ENCODE measurements at places on chromosomes 2 and 18.

GRCh38 chr2:47237375-47238334, 82.5 kb upstream of the STPG4 start:
- no peak for DNase-seq

- DNase-seq = no peak
These were observed 18.7 kb upstream of the SCYGR1 start for GRCh38 chr2:227406177-227407031.

GRCh38 chr2:185793532-185794345, 55.1 kb downstream of the FSIP2 start:
- no peak for DNase-seq

- DNase-seq = no peak
These were observed 189.9 kb upstream of the PIEZO2 start for GRCh38 chr18:11339188-11339775.

DNA sequence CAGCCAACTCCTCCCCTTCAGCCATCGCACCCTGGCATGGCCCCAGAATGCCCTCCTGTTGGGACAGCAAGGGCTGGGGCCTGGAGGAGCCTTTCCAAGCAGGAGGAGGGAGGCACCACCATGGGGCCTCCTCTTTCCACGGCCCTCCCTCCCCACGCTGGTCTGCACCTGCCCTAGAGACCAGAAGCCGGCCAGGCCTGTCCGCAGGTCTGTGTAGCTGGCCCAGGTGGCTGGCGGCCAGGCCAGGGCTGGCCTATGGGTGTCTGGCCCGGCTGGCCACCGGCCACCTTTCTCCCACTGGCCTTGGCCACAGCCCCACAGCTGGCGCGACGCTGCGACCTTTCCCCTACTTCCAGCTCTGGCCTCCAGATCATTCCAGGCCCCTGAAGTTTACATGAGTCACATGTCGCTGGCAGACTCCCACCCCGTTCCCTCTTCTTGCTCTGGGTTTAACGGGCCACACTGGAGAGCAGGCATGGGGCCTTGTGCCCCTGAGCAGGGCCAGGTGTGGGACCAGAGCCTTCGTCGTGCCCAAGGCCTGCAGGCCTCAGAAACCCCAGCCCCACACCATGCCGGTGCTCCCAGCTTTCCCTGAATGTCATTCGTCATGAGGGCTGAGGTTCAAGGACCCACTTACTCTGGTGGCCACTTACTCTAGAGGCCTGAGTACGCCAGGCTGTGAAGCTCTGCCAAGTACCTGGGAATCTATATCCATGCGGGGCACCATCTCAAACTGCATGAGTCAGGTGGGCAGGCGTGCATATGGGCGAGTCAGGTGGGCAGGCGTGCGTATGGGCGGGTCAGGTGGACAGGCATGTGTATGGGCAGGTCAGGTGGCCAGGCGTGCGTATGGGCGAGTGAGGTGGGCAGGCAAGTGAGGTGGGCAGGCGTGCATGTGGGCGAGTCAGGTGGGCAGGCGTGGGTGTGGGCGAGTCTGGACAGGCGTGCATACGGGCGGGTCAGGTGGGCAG, 33.3 kb upstream of the KLF11 start:
- no peak for DNase-seq

DNA sequence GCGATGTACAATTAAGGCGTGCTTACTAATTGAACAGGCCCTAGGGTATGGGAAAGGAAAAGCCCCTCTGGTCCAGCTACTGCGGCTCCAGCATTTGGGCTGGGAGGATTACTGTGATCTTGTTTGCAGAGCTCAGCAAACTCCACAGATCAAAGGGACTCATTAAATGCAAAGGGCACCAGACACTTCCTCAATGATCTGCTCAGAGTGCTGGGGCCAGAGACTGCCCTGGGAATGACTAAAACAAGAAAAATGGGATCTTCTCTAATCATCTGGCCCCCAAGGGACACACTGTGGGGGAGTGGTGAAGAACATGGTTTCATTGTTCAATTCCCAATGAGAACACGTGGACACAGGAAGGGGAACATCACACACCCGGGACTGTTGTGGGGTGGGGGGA, 85.0 kb downstream of the MARCHF4 start:
- no peak for DNase-seq

- no peak for DNase-seq
These were observed 51.4 kb upstream of the TMEM87B start for GRCh38 chr2:112003576-112004252.

DNA sequence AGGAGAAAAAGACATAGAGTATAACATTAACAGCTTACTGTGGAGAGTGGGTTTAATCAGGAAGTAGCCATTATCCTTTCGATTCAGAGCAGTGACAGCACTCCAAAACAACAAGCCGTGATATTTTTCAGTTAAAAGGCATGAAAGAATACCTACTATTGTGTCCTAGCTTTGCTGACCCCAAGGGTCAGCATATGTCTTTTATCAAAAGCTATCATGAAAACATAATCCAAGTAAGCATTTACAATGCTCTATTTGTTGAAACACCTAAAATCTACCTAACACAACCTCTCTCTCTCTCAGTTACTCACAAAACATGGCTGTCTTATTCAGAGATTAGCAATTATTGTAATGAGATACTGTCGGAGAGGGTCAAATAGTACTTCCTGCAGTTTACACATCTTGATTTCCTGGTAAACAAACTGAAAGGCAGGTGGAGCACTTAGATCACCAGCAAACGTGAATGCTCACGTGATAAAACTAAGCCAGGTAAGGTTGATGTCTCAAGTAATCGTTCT, 100.0 kb downstream of the BAZ2B start:
- no peak for DNase-seq

- DNase-seq = no peak
These were observed 2.3 kb downstream of the PER2 start for GRCh38 chr2:238286095-238286494.

DNA sequence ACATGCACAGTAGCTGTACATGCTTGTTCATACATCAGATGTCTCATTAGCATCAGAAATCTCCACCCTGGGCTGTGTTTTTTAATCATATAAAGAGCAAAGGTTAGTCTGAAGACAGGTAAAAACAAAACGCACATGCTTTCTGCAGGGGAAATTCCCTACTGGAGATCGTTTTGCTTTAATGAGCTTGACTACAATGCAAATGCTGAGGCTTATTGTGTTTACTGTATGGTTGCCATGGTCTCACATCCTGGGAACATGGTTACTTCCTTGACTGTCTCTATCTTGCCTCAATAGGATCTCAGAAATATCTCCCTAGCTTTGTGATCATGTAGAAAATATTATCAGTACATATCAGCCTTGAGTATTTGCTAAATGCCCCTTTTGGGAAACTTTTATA, 336.5 kb upstream of the TFPI start:
- DNase-seq = no peak

DNA sequence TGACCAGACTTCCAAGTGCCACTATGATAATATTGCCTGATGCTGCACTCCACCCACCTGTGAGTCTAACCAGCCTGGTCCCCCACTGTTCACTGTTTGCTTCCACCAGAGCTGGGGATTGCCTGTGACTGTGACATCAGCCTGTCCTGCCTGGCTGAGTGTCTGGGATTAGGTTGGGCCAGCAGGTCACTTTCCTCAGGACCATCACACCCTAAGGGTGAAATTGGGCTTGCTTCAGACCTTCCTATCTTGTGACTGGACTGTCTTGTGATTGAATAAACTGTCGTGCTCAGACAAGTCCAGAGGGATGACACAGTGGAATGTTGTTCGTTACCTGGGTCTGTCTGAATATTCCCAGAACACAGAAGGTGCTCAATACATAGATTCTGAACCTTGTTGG, 87.4 kb upstream of the HK2 start:
- no peak for DNase-seq

DNA sequence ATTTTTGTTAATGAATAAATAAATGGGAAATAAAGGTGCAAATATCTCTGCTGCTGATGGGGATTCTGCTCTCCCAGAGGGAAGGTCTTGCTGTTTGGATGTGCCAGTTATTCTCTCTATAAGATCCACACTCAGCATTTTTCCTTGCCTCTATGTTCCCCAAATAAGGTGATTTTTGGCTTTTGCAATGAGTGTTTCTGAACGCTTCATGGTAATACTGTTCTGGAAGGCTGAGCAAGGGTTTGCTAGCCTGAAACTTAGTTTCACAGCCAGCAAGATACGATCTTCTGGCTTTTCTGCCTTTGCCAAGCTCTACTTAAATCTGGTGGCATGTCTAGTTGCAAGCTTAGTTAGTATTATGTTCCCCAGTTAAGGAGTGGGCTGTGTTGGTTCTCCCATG, 114.6 kb downstream of the LPIN1 start:
- DNase-seq = no peak

- DNase-seq = no peak
These were observed at the start of gene SLC16A14 for GRCh38 chr2:230068651-230069055. SLC16A14 (minus strand) TSS chr2:230068924; CDS start chr2:230059352, 9,572 bp downstream.

DNA sequence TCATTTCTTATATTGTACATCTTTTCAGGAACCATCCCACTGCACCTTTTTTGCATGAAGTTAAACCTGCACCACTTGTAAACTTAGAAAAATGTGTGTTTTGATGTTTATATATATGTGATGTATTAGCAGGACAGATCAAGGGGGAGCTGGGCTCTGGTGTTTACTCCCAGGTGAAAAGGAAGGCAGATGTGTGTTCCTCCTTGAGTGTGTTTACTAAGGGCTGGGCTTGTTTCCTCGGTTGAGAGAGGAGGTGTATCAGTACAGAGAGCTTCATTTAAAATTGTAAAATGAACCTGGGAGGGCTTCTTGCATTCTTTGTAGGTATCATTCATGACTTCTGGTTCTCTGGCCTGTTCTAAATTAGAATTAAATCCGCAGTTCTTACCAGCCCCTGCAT, 14.8 kb downstream of the LPIN1 start:
- no peak for DNase-seq

DNA sequence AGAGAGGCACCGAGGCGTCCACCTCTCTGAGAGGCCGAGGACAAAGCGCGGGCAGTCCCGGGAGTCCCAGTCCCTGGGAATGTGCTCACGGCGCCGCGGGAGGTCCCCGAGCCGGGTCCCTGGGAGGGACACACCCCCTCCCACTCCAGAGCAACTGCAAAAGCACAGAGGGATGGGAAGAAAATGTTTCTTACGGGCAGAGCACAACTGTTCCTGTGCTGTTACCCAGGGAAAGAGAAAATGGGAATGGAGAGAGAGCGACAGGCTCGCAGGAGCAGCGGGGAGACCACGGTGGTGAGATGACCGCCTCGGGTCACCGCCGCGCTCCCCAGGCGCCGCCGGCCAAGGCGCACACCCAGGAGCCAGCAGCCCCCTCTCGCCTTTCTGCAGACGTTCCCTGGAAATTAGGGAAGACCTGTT, 1.2 kb upstream of the BCL11A start:
- no peak for DNase-seq

DNA sequence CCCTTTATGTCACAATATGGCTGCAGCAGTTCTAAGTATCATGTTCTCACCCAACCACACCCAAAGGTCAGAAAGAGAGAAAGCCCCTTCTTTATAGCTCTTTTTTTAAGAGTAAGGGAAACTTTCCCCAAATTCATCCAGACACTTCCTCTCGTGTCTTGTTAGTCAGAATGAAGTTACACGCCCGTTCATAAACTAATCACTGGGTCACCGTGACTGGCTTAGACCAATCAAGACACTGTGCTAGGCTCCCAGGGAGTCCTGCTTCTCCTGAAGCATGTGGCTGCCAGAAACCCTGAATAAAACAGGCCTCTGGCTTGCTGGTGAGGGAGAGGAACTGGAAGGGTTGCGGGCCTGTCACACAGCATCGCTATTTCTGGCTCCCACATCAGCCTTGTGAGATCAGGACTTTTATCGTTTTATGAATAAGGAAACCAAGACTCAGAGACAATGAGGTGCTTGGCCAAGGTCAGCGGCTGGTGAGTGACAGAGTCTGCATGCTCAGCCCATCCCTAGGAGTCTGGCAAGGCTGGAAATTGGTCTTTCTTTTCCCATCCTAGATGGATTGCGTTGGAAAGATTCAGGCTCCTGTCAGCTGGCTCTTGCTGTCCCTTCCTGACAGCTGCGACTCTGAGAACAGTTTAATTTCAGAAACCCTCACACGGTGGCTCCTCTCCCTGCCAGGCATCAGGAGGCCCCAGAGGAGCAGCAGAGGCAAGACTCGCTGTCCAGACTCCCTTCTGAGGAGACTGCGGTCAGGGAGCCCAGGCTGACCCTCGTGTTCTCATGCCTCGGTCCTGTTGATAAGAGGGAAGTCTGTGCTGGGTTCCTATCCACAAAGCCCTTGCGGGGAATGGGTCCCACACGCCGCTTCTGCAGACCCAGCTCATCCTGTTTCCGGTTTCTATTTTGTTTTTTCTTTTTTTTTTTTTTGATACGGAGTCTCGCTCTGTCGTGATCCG, 104.5 kb upstream of the TAF1B start:
- no peak for DNase-seq

GRCh38 chr18:59229191-59229590, 9.2 kb downstream of the GRP start:
- DNase-seq = no peak

DNA sequence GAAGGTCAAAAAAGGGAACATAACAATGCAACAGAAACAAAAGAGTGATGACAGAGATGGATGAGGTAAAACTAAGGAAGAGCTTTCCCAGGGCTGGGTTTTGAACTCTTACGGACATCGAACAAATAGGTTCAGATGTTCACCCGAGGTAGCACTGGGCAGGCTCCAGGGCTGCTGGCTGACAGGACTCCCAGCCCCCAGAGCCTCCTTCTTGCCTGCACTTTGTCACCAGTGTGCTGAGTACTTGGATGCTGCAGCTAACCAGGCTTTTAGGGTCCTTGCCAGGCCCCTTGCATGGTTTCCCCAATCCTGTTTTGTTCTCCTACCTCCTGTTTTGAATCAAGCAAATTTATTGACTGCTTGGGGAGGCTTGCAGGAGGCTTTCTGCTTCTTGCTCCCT, 322.9 kb downstream of the DYSF start:
- no peak for DNase-seq

DNA sequence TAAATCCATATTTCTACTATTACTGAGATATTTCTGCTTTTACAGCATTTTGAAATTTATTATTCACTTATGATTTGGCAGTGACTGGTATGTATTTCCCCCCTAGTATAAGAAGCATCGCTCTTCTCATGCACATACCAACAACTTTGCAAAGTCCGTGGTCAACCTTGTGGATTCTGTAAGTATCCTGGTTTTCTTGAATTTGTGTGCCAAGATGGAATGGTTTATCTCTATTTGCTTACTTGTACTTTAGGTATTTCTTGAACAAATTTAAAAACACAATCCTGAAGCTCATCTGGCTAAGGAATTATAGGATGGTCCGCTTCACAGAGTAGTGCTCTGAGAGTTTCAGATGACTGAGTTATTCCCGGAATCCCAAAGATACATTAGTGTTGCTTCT, 85.0 kb upstream of the FAM237A start:
- DNase-seq = no peak

DNA sequence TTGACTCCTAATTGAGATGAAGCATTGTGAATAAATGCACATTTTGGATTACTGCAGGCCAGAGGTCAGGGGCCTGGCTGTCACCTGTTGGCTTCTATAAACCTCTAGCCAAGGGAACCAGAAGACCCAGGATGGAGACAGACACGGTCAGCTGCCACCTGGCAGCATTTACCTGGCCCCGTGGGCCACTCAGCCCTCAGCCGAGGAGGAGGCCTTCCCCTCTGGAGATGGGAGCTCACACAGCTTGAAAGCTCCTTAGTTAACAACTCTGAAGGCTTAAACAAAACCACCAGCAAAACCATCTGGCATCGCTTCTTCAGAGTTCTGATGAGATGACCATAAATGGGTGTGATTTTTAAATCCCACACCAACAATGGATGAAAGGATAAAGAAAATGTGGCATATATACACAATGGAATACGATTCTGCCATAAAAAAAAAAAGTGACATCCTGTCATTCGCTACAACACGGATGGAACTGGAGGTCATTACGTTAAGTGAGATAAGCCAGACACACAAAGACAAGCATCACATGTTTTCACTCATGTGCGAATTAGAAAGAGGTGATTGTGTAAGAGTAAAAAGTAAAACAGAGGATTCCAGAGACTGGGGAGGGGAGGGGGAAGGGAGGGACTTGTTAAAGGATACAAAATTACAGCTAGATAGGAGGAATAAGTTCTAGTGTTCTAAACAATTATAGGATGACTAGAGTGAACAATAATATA, 218.4 kb downstream of the TMEM163 start:
- DNase-seq = no peak

Data from activated naive CD4-positive, alpha-beta T cell treated with Interleukin-2 at 50 U/mL for 16 hours (primary cell).